Left ventricle myocardium inferior (tissue), 1 donor: ENCODE measurements at places on chromosomes 3 and 15.

DNA sequence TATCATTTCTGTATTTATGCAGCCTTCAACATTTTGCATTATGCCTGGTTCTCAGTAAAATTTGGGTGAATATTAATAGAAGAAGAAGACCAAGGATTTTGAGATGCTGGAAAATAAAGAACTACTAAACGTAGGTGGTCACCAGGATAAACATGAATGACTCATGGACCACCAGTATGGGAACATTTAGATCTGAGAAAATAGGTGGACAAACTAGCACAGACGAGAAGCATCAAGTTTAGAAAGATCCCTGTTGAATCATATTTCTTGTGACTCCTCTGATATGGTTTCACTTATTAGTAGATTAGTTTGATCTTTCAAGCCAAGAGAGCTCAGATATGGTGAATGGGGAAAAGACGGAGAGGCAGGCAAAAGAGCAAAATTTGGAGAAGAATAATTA lies 97.9 kb downstream of the RAP2B start:
- H3K27ac ChIP-seq, result no peak overlapping the region
- no peaks in the 10 kb centered on the region for H3K36me3 ChIP-seq
- H3K27me3 ChIP-seq, result no peaks in the 10 kb centered on the region
- H3K4me3 ChIP-seq, result no peak overlapping the region
- H3K4me1 ChIP-seq, result no peaks in the 10 kb centered on the region
- no peak for DNase-seq

- DNase-seq, result no peak
- H3K27me3 ChIP-seq, result no peaks in the 10 kb centered on the region
- H3K4me1 ChIP-seq, result peaks cover 19% of the 10 kb centered on the region
- no peaks in the 10 kb centered on the region for H3K36me3 ChIP-seq
- no peak overlapping the region for H3K27ac ChIP-seq
These were observed 274.9 kb downstream of the FAM43A start for GRCh38 chr3:194960446-194961032.

- H3K4me3 ChIP-seq, result no peak overlapping the region
- H3K27ac ChIP-seq, result peak overlapping the region; percentile 72
- no peaks in the 10 kb centered on the region for H3K36me3 ChIP-seq
- peaks cover 40% of the 10 kb centered on the region for H3K4me1 ChIP-seq
These were observed 240.1 kb downstream of the XXYLT1 start for GRCh38 chr3:195030791-195031321.

GRCh38 chr15:46701346-46701745 lies 1016.0 kb upstream of the SEMA6D start:
- no peak for DNase-seq
- H3K4me3 ChIP-seq, result no peak overlapping the region
- H3K27me3 ChIP-seq, result no peaks in the 10 kb centered on the region
- H3K4me1 ChIP-seq, result no peaks in the 10 kb centered on the region
- H3K36me3 ChIP-seq, result no peaks in the 10 kb centered on the region

GRCh38 chr15:78875107-78875914 lies 2.6 kb downstream of the MORF4L1 start:
- H3K36me3 ChIP-seq, result no peaks in the 10 kb centered on the region
- H3K27ac ChIP-seq, result peak overlapping the region; percentile 98
- DNase-seq, result no peak
- H3K4me1 ChIP-seq, result peaks cover 81% of the 10 kb centered on the region
- no peaks in the 10 kb centered on the region for H3K27me3 ChIP-seq
- peak overlapping the region; percentile 81 for H3K4me3 ChIP-seq
